ENCODE measurements at places on chromosomes 2 and 18.
A peak's percentile ranks its signal among the peaks of the same experiment; 100 is the strongest.

GRCh38 chr2:208156439-208156838 is 7.0 kb downstream of the CRYGA start:
- no peak for DNase-seq

- DNase-seq = no peak
Observed at GRCh38 chr2:159880729-159881128, 82.7 kb upstream of the CD302 start.

GRCh38 chr2:165794536-165794928 is 485 bp upstream of the GALNT3 start:
- DNase-seq = peak; percentile 84

DNA sequence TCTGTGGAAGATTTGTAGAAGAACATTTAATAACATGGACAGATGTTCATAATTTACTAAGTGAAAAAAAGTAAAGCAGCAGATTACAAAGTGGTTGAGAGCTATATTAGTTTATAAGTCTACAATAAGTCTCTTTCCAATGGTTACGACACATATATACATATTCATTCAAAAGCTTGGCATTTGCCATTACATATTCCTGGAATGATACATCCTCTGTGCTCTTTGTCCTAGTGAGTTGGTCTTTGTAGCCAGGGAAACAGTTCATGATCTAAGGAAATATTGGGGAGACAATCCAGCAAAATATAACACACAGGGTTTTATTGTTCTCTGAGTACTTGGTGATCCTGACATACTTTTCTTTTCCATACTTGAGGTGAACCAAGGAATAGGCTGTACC is 32.5 kb upstream of the SOS1 start:
- peak; percentile 45 for DNase-seq

- no peak for DNase-seq
Observed at GRCh38 chr2:139685090-139685983, 905.1 kb upstream of the NXPH2 start.

DNA sequence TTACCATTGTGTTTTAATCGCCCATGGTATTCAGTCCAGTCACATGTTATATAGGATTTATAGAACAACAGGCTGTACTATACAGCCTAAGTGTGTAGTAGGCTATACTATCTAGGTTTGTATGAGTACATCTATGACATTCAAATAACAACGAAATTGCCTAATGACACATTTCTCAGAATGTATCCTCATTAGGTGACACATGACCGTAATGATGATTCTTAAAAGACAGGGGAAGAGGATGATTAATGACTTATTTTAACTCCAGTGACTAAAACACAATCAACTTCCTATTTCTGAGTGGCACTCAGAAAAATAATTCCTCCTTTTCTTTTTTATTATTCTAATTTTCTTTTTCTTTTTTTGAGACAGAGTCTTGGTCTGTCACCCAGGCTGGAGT is 63.0 kb upstream of the ACSL3 start:
- DNase-seq = peak; percentile 38

DNA sequence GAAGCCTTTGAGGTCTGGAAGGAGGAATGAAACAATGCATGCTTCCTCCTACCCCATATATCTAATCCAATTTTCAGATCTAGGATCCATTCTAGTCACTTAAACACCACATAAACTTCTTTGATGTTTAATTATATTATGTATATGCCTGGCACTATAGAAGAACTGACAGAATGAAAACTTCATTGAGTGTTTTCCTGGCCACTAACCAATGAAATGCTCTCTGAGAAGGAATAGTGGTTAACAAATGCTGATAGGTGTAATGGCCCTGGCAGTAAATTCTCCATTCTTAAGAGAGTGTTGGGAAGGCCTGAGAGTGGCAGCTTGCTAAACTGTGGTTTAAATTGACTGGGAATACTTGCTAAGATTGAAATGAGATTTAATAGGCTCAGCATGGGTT is 710.0 kb downstream of the LRRTM4 start:
- DNase-seq = no peak

- no peak for DNase-seq
Observed at GRCh38 chr18:3066341-3067110, 53.6 kb upstream of the LPIN2 start.

- DNase-seq = peak; percentile 74
Observed at GRCh38 chr2:57075226-57075625, 891.4 kb downstream of the CCDC85A start.

DNA sequence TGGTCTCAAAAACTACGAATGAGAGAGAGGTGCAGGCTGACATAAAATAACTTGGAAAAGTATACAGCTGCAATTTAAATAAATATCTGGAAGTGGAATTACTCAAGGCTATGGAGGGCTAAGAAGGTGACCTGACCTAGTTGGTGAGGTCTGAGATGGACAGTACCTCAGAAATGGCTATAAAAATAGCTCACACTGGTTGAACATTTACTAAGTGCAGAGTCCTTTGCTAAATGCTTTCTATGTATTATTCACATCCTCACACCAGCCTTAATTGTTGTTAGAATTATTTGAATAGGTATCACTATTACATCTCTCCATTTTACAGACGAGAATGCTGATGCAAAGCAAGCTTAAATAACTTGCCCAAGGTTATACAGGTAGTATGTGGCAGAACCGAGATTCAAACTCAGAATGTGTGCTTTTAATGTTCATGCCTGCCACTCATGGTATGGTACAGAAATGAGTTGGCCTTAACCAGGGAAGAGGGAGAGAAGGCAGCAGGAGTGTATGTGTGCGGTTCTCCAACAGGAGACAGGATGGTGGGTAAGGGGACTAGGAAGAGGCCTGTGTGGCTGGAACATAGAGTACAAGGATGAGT is 37.4 kb downstream of the MRPL44 start:
- DNase-seq = no peak

DNA sequence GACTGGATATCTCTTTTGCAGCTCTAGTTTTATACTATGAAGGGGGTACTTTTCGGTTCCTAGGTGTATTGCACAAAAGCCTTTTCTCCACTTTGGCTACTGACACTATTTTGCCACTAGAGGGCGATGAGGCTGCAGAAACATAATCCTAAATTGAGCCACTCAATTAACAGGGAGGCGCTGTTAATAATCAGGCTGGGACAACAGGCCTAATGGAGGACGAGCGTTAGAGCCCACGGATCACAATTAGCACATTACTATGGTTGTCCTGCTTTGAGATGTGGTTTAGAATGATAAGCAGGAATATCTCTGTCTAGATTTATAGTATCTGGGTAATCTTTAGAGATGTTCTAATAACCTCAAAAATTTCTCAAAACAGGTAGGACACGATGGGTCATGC is 62.2 kb upstream of the PMAIP1 start:
- peak; percentile 78 for DNase-seq

DNA sequence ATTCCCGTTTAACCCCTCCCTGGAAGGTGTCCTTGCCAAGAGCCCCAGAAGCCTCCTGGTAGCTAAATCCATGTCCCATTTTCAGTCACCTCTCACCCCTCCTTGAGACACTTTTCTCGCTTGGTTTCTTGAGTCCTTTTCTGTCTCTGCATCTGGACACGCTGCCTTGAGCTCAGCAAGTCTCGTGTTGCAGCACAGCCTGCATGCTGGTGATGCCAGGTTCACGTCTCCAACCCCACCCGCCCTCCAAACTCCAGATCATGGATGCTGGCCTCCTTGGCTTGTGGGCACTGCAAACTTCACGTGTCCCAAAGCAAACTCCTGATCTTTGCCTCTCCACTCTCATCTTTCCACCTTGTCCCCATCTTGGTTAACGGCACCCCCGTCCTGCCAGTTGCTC is 39.3 kb downstream of the CENPO start:
- DNase-seq = no peak

GRCh38 chr2:15563227-15564100 is 2.3 kb upstream of the NBAS start:
- DNase-seq = peak; percentile 82

DNA sequence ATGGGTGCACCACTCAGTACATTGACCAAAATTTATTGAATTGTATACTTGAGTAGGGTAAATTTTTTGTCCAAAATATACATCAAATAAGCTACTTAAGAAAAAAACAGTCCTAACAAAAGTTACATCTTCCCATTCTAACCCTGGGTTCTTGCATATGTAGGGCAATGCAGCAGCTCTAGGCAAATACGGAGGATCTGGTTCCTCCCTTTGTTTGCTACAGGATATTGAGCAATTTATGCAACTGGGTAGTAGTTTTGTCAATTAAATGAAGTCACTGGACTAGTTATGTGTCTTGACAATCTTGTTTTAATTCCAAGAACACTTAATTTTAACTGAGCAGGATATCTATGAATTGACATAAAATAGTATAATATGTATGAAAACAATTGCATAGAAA is 1507.2 kb upstream of the PIK3C3 start:
- DNase-seq = peak; percentile 46

GRCh38 chr18:23835091-23835490 is 145.8 kb downstream of the LAMA3 start:
- DNase-seq = peak; percentile 53

DNA sequence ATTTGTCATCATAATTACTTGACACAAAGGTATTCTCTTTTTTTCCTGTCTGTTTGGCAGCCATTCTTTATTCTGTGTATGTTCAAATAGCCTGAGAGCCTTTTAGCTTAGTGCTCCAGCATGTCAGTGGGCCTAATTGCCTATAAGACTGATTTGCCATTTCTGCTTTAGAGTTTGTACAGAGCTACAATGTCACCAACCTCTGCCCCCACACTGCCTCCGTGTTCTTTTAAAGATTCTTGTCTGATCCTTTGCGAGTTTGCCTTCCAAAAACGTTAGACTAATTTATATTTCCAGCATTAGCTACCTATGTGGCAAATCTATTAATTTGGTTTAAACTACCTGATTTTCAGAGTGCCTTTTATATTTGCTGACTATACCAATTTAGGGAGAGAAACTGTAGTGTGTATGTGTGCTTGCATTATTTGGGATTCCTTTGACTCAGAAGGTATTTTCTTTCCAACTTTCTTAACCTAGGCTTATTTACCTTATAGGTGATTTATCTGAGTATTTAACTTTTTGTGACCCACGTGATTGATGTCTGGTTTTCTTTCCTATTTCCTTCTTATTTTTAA is 70.8 kb downstream of the FAM117B start:
- DNase-seq = peak; percentile 39

GRCh38 chr2:238638982-238639628 is 208.8 kb upstream of the TWIST2 start:
- DNase-seq = no peak

- no peak for DNase-seq
Observed at GRCh38 chr18:9787712-9788111, 79.6 kb downstream of the RAB31 start.

DNA sequence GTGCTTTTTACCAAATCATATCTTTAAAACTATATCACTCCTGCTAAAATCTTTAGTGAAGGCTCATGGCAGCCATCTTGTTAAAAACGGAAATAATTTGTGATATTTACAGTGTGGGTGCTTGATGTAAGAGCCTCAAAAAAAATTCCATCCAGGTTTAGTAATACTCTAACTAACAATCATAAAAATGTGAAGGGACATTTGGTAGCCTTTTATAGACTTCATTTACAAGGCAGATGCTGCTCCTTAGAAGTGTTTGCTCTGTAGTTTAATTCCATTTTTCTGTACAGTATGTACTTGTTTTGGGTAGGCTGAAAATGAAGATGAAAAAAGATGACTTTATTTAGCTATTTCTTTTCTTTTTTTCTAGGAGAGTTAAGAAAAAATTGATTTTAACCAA is 525.0 kb downstream of the ZEB2 start:
- no peak for DNase-seq

DNA sequence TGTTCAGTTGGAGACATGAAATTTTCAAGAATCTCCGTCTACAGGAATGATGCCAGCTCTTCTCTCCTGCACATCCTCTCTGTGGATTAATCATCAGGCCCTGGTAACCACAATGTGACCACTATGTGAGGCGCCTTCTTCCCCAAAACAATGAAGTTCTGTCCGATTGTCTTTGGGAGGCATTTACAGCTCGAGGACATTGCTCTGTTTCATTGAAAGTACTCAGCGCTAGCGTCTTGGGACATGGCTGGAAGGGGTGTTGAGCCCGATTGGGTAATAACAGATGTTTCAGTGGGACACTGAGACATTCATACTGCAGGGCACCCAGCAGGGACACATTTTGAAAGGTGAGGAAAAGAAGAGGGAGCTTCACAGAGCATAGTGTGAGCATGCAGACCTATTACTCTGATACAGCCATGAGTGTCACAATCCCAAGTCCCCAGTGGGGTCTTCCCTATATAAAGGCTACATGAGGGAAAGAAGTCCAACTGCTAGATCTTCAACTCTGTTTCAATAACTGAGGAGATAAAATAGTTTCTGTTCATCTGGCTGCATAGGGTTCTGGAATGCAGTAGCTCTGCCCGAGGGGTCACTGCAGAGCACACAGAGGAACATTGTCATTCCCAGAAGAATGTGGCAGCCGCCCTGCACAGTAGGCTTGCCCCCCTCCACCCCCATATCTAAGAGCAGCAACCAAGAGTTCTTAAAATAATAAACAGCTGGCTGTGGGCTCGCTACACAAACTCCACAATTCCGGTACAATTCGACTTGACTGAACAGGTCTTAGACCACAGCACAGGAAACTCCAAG is 237.3 kb downstream of the OSR1 start:
- peak; percentile 59 for DNase-seq

DNA sequence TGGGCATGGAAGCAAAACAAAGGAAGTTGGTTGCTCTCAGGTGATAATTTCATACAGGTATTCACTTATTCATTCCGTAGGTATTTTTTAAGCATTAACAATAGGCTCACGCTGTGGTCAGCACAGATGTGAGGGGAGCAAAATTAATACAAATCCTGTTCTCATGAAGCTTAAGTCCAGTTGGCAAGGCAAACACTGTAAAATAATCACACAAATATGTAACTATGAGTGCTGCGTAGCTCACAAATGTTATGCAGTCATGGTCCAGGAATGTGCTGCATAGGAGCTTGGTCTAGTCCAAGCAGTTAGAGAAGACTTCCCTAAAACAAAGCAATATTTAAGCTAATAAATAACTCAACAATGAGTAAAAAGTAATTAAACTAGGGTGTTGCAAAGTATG is 23.9 kb downstream of the SP5 start:
- peak; percentile 93 for DNase-seq

- DNase-seq = no peak
Observed at GRCh38 chr2:229287823-229288222, 16.7 kb upstream of the PID1 start.

- peak; percentile 66 for DNase-seq
Observed at GRCh38 chr2:205524656-205525055, 157.6 kb upstream of the NRP2 start.

DNA sequence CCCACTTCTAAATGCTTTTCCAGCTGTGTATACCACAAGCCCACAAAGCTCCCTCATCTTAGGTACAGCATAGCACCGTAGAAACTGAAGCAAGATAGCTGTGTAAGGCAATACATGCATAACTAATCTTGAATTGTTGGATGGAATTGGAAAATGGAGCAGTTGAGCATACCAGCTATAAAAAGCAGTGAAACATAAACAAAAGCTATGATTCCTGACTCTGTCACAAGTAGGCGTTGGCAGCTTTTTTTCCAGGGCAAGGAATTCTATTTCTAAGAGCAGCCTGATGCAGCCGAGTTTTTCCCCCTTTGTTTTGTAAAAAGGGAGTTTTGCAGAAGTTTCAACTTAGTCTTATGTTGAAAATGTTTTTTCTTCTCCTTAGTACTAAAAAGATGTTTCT is 32.4 kb downstream of the MOGAT1 start:
- no peak for DNase-seq

- no peak for DNase-seq
Observed at GRCh38 chr18:58850786-58851469, 13.7 kb upstream of the ZNF532 start.

- no peak for DNase-seq
Observed at GRCh38 chr2:125855204-125855603, 800.8 kb upstream of the GYPC start.

GRCh38 chr2:144372410-144373080 is 147.4 kb downstream of the ZEB2 start:
- no peak for DNase-seq

All from epithelial cell of esophagus (primary cell).